Putamen (tissue), 1 donor: ENCODE measurements at places on chromosomes 12 and 14.
A peak's percentile ranks its signal among the peaks of the same experiment; 100 is the strongest.

GRCh38 chr14:74838166-74838565, 37.8 kb downstream of the PROX2 start:
- no peak for DNase-seq

- DNase-seq: no peak
These were observed at the start of gene VDR for GRCh38 chr12:47904713-47905709. Gene VDR (minus strand): TSS chr12:47904994. CDS start chr12:47879113, 25,881 bp downstream.

GRCh38 chr12:1676043-1676442, 14.8 kb upstream of the ADIPOR2 start:
- DNase-seq: no peak

- no peak for DNase-seq
These were observed 95.8 kb upstream of the SLC35F4 start for GRCh38 chr14:57961786-57962060.

GRCh38 chr12:99277591-99278379, 369.8 kb upstream of the GARIN6 start:
- no peak for DNase-seq

- DNase-seq: no peak
These were observed 1.2 kb upstream of the SLC6A12 start for GRCh38 chr12:215116-215515.

- DNase-seq: no peak
These were observed 379.2 kb upstream of the OR4E1 start for GRCh38 chr14:22052795-22053194.

DNA sequence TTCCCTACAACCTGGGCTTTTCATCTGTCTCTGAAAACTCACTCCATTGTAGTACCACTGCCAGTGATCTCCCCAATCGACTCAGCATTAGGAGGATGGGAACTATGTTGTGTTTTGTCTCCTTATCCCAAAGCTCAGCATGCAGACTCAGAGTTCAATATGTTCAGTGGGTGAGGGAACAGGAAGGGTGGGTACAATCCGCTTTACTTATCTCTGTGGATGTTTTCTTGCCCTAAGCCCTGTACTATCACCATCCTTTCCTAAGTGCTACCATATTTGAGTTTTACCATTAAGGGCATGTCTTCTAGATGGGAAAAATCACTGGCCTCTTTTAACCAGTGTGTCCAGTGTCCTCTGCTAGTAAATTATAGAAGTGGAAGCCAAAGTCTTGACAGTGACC, 107.1 kb downstream of the PPM1H start:
- DNase-seq: no peak

DNA sequence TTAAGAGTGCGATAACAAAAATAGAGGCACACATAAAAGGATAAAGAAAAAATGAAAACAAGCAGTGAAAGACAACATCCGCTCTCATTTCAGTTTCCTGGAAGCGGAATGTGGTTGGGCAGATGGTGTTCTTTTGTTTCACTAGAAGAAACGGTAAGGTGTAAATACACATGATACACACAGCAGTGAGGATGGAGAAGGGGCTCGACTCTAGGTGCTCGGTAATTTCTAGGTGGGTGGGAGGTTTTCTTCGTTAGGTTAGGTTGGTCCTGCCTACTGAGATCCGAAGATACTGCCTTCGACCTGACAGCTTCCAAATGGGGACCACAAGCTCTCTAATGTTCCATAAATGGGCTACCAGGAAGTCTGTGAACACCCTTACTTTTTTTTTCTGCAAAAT, 1082.5 kb downstream of the BCL11B start:
- DNase-seq: no peak

DNA sequence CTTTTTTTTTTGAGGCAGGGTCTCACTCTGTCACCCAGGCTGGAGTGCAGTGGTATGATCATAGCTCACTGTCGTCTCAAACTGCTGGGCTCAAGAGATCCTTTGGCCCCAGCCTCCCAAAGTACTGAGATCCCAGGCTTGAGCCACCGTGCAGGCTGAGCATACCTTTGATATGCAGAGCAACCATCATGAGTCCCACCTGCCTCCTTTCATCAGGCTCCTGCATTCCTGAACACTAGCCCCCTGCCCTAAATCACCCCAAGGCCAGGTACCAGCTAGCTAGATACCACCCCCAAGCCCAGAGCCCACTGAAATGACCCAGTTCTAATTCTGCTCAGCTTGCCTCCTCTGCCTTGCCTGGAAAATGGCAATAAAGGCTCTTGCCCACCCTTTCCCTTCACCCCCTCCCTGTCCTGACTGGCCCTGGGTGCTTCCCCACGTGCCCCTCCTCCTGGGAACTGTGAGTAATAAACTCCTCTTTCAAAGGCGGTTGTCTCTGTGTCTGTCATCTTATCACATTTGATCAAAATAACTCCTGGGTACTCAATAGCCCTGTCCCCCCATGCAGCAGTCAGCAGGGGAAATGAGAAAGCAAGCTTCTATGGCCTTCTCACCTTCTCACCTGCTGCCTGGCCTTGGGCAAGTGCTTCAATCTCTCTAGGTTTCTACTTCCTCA, 6.4 kb upstream of the BRF1 start:
- DNase-seq: no peak

DNA sequence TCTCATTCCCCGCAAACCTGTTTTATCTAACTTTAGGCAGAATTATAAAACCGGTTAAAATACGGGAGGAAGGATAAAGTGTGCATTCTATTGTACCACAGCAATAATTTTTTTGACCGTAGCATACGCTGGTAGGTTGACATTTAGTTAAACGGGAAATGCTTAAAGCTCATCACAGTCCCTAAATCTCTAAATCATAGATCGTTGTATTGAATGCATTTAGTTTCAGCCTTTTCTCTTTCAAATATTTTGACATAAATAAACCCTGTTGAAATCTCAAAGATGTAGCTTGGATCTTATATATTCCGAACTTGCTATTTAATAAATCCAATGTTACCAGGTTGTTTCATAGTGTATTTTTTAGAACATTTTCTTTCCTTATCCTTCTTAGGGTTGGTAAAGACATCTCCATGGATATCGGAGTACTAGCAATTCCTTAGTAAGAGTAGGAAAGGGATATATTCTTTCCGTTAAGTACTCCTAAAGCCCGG, 798 bp downstream of the CLEC2B start:
- no peak for DNase-seq

- DNase-seq: no peak
These were observed 82.1 kb upstream of the CCDC196 start for GRCh38 chr14:66404051-66404545.

GRCh38 chr14:67666750-67667449, 7.5 kb downstream of the VTI1B start:
- peak; percentile 42 for DNase-seq

GRCh38 chr12:1864867-1865266, 44.5 kb downstream of the LRTM2 start:
- DNase-seq: no peak

- DNase-seq: no peak
These were observed 1.6 kb downstream of the CMKLR1 start for GRCh38 chr12:108337235-108338223.

GRCh38 chr12:105078712-105079570, 5.3 kb downstream of the ALDH1L2 start:
- no peak for DNase-seq

DNA sequence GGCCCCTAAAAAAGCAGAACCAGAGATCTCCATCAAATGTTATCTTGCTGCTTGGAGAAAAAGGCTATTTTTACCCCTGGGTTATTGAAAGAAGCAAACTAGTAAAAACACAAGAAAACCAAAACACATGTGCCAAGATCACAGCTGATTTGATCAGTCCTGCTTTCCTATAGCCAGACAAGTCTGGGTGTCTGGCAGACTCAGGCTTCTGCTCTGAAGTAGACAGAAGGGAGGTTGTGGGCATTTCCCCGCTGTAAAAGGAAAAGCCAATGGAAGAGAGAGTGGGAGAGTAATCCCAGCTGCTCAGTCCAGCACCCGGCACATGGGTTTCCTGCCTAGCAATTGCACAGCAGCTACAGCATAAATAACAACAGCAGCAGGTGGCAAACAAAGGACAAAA, 177.9 kb downstream of the PHLDA1 start:
- DNase-seq: no peak

DNA sequence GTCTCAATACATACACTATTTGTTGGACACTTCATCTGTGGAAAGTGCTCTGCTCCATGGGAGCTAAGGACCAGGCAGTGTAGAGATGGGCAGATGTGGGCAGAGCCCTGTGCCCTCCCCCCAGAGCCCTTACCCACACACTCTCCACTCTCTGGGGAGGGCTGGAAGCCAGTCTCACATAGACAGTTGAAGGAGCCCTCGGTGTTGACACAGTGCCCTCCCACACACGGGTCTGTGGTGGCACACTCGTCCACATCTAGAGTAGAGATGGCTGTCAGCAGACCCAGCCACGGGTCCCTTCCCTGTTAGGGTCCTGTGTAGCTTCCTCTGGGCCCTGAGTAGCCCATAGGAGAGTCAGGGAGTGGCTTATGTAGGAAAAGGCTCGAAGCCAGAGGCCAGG, 14.3 kb downstream of the ISCA2 start:
- DNase-seq: no peak

DNA sequence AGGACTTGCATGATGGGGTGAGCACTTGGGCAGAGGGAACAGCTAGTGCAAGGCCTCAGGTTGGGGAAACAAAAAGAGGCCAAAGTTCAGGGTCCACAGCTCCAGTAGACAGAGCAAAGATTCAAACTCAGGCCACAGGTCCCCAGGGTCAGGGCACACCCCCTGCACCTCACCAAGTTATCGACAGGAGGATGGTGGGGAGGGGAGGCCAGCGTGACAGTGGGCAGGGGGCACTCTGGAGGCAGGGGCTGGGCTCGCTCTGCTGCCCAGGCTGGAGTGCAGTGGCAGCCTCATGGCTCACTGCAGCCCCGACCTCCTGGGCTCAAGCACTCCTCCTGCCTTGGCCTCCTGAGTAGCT, 32.4 kb upstream of the ULK1 start:
- no peak for DNase-seq

DNA sequence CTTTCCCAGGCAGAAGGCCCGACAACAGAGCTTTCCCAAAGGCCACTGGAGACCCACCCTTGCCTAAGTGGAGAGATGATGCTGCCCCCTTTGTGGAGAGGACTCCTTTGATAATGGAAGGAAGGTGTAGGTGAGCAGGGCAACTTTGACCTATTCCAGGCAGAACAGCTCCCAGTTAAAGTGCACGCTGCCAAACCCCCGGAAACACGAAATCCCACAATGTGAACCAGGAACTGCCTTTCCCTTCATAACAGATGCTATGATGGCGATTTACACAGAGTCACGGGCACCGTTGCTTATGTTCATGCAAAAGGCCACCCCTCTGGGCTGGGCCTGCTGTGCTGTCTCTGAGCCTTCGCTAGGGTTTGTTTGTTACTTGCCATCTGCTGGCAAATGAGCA, 34.6 kb downstream of the PRIMA1 start:
- no peak for DNase-seq

DNA sequence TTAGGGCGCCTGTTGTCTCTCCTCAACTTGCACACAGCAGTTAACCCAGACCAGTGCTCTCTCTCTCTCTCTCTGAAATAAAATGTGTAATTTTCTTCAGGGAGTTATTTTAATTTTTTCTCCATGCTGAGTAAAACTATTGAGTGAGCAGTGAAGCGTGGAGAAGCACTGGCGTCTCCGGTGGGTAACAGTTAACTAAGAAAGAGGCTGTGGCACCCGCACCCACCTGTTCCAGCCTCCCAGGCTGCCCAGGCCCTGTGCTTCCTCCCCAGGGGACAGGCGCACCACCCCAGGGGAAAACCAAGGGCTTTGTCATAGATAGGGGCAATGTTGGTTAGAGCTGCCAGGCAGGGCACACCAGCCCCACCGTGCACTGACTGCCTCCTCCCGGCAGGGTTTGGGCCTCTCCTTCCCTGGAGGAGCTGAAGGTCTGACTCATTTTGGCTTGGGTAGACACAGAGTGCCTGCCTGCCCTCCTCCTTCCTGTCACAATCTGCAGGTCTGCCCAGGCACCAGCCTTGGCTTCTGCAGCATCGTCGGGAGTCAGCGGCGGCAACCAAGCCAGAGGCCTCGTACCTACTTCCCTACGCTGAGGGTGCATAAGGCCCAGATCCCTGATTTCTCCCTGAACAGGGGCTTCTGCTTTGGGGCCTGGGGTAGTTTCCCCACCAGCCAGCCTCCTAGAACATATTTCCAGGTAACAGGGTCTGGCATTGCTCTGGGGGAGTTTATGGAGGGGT, 3.9 kb downstream of the HOXC5 start:
- DNase-seq: no peak

GRCh38 chr14:91780452-91780851, 48.6 kb upstream of the CATSPERB start:
- DNase-seq: no peak

DNA sequence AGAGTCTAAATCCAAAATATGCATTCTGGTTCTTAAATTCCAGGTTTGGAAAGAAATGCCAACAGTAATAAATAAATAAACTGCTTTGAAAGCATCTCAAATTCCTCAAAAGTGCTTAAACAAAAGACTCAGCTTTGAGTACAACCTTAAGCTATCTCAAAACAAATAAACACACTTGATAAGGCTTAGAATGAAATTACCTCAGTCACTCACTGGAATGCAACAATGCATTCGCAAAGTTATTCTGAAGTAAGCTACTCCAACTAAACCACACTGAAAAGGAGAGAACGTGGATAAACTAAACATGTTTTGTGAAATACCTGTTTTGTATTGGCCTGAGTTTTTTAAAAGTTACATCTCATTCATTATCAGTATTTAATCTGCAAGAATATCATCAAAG, 1.2 kb downstream of the SPTSSA start:
- DNase-seq: no peak

DNA sequence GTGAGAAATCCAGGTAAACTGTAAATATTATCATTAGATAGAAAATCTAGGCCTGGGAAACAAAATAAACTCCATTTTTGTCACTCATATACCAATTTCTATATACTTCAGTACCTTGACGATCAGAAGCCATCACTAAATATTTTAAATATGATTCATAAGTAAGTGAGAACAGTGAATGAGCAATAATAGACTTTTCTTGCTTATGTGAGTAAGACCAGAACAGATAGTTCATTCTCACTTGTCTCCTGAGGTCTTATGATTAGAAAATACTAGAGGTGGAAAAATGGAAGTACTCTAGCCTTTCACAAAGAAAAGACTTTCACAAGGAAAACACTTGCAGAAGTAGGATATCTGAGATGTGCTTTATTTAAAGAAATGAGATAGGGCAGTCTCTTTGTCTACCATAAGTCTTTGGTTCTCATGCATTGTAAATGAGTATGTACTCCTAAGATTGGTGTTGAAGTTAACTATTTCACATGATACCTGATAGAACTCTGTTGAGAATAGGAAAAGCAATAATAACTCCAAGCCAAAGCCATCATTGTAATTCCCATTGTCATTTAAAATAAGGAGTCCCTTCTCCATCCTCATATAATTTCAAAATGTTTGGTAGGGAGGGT, 10.1 kb upstream of the SMCO3 start:
- DNase-seq: no peak

GRCh38 chr12:95173392-95174251, 43.6 kb downstream of the FGD6 start:
- DNase-seq: no peak

DNA sequence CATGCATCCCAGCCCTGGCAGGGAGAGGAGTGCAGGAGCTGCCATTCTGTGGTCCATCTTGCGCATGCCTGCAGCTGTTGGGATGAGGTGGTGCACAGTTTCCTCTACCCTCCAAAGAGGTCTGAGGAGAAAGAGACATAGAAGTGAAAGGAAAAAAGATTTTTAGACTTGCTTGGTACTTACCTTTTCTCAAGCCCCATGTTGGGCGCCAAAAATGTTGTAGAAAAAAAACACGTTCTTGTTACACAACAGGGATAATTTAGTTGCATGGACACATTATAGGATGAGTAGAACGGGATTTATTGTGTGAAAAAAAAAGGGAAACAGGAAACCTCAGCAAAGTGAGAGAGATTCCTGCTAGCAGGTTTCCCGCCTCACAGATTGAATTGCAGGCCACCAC, 244.4 kb upstream of the GARIN2 start:
- no peak for DNase-seq
